Renal pelvis (tissue), 12 donors: ENCODE measurements at places on chromosomes 16 and 17.

GRCh38 chr17:142102-142661 lies 4.8 kb downstream of the SCGB1C2 start:
- no peak for DNase-seq

DNA sequence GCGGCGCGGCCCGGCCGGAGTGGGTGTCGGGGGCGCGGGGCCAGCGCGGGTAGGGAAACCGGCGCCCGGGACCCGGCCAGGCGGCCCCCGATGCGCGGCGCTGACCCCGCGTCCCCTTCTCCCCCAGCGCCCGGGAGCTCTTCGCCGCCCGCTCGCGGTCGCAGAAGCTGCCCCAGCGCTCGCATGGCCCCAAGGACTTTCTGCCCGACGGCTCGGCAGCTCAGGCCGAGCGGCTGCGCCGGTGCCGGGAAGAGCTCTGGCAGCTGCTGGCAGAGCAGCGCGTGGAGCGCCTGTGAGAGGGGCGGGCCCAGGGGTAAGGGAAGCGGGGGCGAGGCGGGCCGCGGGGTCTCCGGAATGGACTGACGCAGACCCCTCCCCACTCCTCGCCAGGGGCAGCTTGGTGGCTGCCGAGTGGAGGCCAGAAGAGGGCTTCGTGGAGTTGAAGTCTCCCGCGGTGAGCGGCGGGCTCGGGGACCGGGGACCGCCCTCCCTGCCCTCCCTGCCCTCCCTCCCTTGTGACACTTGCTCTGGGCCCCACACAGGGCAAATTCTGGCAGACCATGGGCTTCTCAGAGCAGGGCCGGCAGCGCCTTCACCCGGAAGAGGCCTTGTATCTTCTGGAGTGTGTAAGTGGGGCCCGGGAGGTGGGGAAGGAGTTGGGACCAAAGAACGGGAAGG lies 430 bp downstream of the TSEN54 start:
- DNase-seq: no peak

- no peak for DNase-seq
Observed at GRCh38 chr17:42895185-42895555, 5.4 kb upstream of the G6PC1 start.

DNA sequence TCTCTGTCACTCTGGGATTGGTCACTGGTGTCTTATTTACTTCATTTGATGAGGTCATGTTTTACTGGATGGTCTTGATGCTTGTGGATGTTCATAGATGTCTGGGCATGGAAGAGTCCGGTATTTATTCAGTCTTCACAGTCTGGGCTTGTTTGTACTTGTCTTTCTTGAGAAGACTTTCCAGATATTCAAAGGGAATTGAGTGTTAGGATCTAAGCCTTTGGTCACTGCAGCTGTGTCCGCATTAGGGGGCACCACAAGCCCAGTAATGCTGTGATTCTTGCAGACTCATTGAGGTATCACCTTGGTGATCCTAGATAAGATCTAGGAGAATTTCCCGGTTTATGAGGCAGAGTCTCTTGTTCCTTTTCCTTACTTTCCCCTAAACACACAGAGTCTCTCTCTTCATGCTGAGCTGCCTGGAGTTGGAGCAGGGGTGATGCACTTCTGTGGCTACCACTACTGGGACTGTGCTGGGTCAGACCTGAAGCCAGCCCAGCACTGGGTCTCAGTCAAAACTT lies 214.7 kb downstream of the SPECC1 start:
- no peak for DNase-seq

DNA sequence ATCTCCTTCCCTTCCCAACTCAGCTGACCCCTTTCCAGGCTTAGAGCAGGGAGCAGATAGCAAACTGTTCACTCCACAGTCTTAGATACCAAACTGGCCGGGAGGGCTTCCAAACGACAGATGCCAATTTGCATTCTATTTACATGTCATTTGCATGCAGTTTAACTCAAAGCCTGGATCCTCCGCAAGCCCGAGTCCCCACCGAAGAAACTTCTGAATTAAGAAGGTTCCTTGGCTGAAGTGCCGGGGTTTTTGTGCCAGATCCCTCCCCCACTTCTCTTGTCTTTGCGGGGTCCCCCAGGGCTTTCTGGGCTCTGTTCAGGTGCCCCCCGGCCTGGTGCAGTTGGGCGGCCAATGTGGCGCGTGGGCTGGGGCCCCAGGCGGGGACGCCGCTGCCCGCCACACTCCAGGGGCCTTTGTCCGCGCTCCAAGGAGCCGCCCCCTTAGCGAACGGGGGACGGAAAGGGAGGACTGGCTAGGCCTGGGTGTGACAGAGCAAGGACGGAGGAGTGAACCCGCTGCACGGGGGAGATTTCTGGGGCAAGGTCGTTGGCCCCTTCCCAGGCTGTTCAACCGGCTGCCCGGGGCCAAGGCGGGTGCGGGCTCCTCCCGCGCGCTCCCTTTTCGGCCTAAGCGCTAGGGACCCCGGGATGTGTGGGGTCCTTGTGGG lies 1.2 kb downstream of the GPRC5B start:
- DNase-seq: peak; percentile 52
